ENCODE measurements at places on chromosomes 6 and 20. TPM values are rescaled to one million over a fixed set of nuclear protein-coding genes. Genes with fewer than 3 reads are reported as not detected.

- peaks cover 24% of the 10 kb centered on the region for H3K36me3 ChIP-seq
- H3K4me1 ChIP-seq = peaks cover 63% of the 10 kb centered on the region
- H3K4me3 ChIP-seq = peak overlapping the region; percentile 90
- no peaks in the 10 kb centered on the region for H3K27me3 ChIP-seq
- peak overlapping the region; percentile 87 for H3K27ac ChIP-seq
- DNase-seq = no peak
These were observed 1.2 kb downstream of the SERPINB6 start for GRCh38 chr6:2970034-2970685.

GRCh38 chr6:105382958-105383357, 19.9 kb downstream of the PREP start:
- no peak overlapping the region for H3K4me3 ChIP-seq
- H3K27me3 ChIP-seq = no peaks in the 10 kb centered on the region
- no peak overlapping the region for H3K27ac ChIP-seq
- no peak for DNase-seq

GRCh38 chr20:54938707-54939106, 463.3 kb downstream of the DOK5 start:
- DNase-seq = no peak
- no peak overlapping the region for H3K4me3 ChIP-seq
- no peaks in the 10 kb centered on the region for H3K27me3 ChIP-seq
- no peak overlapping the region for H3K27ac ChIP-seq
- no peaks in the 10 kb centered on the region for H3K4me1 ChIP-seq

LIN28B gene
- total RNA-seq = not detected

IL17F gene
- total RNA-seq = 56.3 TPM

DNA sequence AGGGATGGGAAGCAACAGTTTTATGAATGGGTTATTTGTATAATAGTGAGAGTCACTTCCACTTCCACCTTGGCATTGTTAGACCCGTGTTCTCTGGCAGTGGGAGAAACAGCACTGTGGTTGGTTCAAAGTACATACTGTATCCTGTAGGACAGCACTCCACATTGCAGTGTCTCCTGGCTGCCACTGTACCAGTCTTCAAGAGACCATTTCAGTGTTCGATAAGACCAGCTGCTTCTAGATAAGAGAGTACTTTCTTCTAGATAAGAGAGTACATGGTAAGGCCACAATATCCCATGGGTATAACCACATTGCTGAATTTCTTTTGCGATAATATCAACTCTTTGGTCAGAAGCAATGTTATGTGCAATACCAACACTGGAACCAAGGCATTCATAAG, 28.8 kb downstream of the FITM2 start:
- H3K36me3 ChIP-seq = no peaks in the 10 kb centered on the region
- H3K27me3 ChIP-seq = no peaks in the 10 kb centered on the region
- H3K4me1 ChIP-seq = no peaks in the 10 kb centered on the region
- no peak overlapping the region for H3K27ac ChIP-seq

- no peak overlapping the region for H3K4me3 ChIP-seq
- no peaks in the 10 kb centered on the region for H3K36me3 ChIP-seq
- H3K27ac ChIP-seq = no peak overlapping the region
- H3K27me3 ChIP-seq = no peaks in the 10 kb centered on the region
These were observed 508.1 kb upstream of the FLRT3 start for GRCh38 chr20:14845199-14846160.

KCTD20 gene
- 61.4 TPM for total RNA-seq

DNA sequence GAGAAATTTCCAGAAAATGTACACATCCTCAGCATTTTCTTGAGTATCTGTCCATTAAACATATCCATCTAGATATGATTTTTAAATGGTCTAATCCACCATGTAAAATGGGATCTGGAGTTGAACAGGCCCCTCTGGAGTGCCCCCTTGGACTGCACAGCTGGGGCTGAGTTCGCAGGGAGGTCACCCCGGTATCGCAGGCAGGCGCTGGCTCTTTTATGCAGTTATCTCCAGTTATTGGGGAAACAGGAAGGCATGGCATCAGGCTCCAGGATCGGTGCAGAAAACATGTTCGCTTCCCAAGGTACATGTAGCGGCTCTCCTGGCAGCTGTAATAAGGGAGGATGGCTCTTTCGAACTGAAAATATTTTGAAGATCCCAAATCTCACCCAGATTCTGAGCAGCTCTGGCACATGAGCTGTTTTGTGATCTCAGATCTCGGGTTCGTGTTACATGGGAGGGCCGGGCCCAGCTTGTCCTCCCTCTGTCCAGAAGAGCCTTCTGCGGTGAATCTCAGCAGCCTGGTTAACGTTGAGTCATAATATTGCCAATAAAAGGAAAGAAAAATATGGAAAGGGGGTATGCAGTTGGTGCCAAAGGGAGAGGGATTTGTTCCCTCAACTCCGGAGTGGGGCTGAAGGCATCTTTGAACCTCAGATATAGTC, 167.7 kb downstream of the EYA2 start:
- no peak for DNase-seq
- no peaks in the 10 kb centered on the region for H3K36me3 ChIP-seq
- no peaks in the 10 kb centered on the region for H3K4me1 ChIP-seq
- H3K4me3 ChIP-seq = no peak overlapping the region
- no peak overlapping the region for H3K27ac ChIP-seq

GCLC gene
- total RNA-seq = 16.2 TPM

SLC25A27 gene
- total RNA-seq = 1.0 TPM

DNA sequence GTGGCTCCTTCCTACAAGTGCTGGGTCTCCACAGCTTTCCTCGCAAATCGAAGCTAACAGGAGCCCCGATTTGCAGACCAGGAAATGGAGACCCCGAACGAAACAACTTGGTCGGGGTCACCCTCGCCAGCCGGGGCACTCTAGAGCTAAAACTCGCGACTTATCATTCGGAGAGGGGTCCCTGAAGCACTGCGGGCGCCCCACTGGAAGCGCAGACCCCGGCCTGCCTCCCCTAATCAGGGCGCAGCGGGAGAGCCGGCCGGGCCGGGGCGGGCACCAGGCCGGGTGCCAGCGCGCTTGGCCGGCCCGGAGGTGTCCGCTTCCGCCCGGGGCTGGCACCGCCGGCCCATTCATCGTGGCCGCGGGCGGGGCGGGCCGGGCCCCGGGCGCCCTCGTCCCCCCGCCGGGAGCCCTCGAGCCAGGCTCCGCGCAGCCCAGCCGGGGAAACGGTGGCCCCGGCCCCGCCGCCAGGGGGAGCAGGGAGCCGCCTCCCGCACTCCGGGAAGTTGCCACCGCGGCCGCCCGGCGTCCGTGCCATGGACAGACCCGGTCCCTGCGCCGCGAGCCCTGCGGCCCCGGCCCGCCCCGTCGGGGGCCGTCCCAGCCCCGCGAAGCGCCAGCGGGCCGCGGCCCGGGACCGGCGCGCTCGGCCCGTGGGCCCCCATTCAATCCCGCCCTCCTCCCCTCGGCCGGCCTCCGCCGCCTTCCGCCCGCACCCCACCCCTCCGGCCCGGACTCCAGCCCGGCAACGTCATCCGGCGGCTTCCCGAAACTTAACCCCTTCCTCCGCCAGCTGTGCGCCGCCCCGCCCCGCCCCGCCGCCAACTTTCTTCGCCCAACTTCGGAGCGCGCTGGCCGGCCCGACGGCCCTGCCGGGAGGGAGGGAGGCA, 961 bp downstream of the RRBP1 start:
- peak; percentile 86 for DNase-seq
- H3K27ac ChIP-seq = peak overlapping the region; percentile 86
- H3K36me3 ChIP-seq = no peaks in the 10 kb centered on the region
- peaks cover 18% of the 10 kb centered on the region for H3K27me3 ChIP-seq
- peaks cover 35% of the 10 kb centered on the region for H3K4me1 ChIP-seq

DNA sequence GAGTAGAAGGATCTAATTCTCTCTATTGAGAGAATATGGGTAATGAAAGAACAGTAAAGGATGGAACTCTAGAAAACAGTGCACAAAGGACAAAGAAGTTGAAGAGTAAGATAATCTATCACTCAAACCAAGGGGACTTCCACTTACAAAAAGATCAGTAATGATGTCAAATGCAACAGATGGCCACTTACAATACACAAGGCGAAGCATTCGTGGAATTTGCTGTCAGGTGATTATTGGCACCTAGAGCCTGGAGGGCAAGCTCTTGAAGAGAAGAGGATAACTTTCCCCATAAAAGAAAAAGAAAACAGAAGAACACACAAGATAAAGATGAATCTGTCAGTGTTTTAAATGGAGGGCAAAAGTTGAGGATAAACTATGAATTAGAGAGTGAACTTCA, 256.0 kb upstream of the TCF21 start:
- H3K4me1 ChIP-seq = no peaks in the 10 kb centered on the region
- no peak for DNase-seq
- no peaks in the 10 kb centered on the region for H3K36me3 ChIP-seq
- H3K4me3 ChIP-seq = no peak overlapping the region
- H3K27ac ChIP-seq = no peak overlapping the region

DNA sequence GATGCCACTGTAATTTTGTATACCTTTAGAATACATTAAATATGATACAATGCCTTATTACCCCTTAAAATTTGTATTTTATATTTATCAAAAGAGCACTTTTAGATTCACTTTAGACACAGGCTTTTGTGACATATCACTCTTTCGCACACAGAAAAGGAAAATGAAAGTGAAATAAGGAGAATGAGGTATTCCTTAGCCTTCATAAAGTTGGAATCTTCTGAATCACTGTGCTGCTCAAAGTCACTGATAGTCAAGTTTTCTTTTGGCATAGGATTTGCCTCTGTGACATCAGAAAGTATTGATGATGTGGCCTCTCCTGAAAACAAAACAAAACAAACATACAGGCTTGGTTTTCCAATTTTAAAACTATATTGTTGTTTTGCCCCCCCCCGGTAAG, 1097.1 kb downstream of the KIF16B start:
- DNase-seq = no peak
- no peak overlapping the region for H3K27ac ChIP-seq
- H3K27me3 ChIP-seq = no peaks in the 10 kb centered on the region
- no peaks in the 10 kb centered on the region for H3K36me3 ChIP-seq
- no peak overlapping the region for H3K4me3 ChIP-seq
- no peaks in the 10 kb centered on the region for H3K4me1 ChIP-seq

Measured in natural killer cell treated with Interleukin-12 subunit alpha and Interleukin-12 subunit beta and Interleukin-15 and Interleukin-18, amount 100 ng/mL, for 72 hours (primary cell).